ENCODE measurements at places on chromosomes 2 and 18.

DNA sequence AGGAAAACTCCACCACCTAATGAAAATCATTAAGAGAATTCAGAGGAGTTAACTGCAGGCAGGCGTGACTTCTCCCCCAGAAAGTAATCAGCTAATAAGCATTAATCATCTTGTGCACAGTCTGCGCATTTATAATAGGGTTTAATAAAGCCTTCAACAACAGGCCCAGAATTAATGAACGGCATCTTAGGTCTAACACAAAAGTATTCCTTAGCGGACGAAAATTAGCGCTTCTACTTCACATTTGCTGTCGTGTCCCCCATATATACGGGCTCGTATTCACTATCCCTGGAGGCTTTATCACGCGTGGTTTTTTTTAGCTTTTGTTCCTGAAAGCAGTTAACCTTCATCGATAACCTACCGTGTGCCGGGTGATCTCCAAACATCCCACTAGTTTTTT, 1.8 kb downstream of the ATP8B1 start:
- DNase-seq: no peak

DNA sequence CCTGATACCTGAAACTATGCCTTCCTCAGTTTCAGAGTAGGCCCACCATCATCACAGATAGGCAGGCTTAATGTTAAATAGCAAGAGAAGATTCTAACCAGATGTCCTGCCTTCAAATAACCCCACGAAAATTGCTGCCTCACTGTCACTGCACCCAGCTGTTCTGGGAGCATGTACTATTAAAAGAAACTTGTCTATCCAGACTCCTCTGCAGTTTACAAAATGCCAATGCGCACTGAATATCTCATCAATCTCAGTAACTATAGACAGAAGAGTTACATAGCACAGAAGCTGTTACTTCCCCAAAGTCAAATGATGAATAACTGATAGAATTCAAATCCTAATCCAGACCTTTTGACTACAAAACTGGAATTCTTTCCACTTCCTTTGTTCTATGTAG, 43.9 kb downstream of the WDR75 start:
- no peak for DNase-seq

DNA sequence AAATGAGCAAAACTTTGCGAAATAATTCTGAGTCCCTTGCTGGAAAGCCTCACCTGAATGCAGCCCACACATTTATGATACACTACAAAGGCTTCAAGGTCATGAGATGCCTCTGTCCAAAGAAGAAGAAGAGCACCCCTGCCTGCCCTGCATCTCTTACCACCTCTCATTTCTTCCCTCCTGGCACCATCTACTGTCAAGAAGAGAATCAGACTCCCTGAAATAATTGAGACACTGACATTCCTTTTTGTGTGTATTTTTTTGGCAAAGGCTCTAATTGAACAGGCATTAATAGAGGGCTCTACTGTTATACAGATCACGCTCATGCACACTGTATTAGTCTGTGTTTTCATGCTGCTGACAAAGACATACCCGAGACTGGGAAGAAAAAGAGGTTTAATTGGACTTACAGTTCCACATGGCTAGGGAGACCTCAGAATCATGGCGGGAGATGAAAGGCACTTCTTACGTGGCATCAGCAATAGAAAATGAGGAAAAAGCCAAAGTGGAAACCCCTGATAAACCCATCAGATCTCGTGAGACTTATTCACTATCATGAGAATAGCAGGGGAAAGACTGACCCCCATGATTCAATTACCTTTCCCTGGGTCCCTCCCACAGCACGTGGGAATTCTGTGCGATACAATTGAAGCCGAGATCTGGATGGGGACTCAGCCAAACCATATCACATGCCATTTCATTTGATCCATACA, 176.3 kb downstream of the ALPK2 start:
- DNase-seq: no peak

DNA sequence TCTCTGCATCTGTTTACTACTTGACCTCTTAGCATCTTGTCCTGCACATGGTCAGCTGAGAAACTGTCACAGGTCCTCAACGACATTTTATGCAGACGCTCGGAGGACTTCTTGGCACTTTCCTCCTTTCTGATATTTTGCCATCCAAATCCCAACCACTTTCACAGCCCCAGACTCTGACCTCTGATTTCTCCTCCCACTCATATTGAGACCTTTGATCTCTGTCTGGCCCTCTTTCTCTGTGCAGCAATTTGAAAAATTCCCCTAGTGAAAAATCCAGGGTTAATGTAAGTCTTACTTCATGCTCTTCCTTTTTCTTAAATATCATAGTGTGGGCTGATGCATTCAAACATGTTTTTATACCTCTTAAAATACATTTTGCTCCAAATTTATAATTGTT, 273.8 kb downstream of the CCDC102B start:
- DNase-seq: no peak
